Smooth muscle cell of trachea (primary cell): ENCODE measurements at places on chromosomes 1 and 21. TPM values are rescaled to one million over a fixed set of nuclear protein-coding genes. Genes with fewer than 3 reads are reported as not detected.

Gene ESPN
- under 0.01 and 0.44 TPM in 2 replicates for total RNA-seq

Gene UBE4B
- total RNA-seq: 44.9 and 57.9 TPM in 2 replicates

Gene RUNX3
- total RNA-seq: 0.17 TPM in 1 of 2 replicates, not detected in the other

Gene TMOD4
- total RNA-seq: 0.17 and 0.29 TPM in 2 replicates

Gene GJA8
- not detected in 2 replicates for total RNA-seq

Gene TACSTD2
- 0.15 and 0.33 TPM in 2 replicates for total RNA-seq

Gene TSPEAR
- not detected in 2 replicates for total RNA-seq

Gene LPGAT1
- 41.3 and 46.8 TPM in 2 replicates for total RNA-seq

Gene CD101
- 0.29 and 0.66 TPM in 2 replicates for total RNA-seq

Gene VWA5B1
- total RNA-seq: not detected in 2 replicates

Gene PDC
- total RNA-seq: not detected in 2 replicates

Gene RNASEL
- 8.0 and 12.4 TPM in 2 replicates for total RNA-seq
